ENCODE measurements at places on chromosomes 5 and 9.
A peak's percentile ranks its signal among the peaks of the same experiment; 100 is the strongest.

- no peak for DNase-seq
Observed at GRCh38 chr5:114358329-114358728, 3.5 kb upstream of the KCNN2 start.

DNA sequence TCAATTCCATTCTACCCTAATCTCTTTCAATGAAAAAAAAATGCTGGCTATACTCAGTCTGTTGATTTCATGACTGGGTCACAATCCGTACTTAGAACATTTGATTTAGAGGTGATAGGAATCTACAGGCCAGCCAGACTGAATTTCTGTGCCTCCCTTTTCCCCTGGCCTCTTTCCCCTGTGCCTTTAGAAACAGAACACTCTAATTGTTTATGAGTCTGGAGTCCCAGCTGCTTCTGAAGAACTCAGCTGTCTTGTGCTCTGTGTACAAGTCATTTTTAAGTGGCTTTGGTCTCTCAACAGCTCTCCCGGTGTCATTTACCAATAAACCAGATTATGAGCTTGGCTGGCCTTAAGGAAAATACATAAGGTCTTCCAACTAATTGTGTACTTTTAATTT lies 94.1 kb upstream of the ITGA2 start:
- no peak for DNase-seq

- no peak for DNase-seq
Observed at GRCh38 chr5:35373249-35373648, 143.0 kb upstream of the PRLR start.

- DNase-seq: no peak
Observed at GRCh38 chr5:73967347-73967746, 341.4 kb downstream of the ARHGEF28 start.

GRCh38 chr5:147639321-147639720 lies 129.5 kb upstream of the DPYSL3 start:
- no peak for DNase-seq

- DNase-seq: no peak
Observed at GRCh38 chr5:6525910-6526309, 77.3 kb downstream of the UBE2QL1 start.

DNA sequence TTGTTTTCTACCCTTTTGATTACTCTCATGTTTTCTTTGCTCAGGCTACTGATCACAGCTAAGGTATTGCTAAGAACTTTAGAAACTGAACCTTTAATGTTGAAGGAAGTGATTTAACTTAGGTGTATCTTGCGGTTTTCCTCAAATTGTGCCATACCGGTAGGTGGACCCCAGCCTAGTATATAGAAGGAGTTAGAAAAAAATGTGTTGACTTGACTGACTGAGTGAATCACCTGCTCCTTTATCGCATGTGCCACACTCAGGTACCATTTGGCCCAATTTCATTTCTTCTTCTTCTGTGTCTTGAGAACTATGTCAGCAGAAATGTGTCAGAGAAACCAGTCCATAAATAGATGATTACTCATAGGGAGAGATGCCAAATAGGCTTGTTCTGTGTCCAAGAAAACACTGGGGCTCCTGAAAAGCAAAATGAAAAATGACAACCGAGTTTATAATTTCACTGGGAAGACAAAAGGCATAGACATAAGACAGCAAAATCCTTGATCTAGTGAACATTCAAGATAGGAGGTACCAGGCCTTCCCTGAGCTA lies 19.4 kb downstream of the PLPPR1 start:
- DNase-seq: no peak

DNA sequence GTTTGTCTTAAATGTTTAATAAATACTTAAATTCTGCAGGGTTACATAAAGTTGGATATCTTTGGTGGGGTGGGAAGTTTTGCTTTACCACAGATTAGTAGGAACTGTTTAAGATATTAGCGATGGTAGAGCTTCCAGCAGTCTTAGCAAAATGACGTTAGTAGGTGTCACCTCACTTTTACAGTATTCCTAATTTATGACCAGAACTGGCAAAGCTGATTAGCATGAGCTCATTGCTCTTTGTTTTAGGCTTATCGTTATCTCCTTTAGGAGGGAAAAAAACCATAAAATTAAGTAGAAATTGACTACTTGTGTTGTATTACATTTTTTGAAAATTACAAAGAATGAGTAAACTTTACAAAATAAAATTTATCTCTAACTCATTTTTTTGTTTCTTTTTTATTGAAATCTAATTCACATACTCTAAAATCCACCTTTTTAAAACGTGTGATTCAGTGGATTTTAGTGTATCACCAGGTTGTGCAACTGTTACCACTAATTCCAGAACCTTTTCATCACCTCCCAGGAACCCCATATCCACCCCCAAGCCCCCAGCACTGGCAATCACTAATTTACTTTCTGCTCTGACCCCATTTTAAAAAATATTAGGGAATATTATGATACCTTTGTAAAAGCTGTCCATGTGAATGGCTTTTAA lies 129.5 kb downstream of the TRIO start:
- no peak for DNase-seq

DNA sequence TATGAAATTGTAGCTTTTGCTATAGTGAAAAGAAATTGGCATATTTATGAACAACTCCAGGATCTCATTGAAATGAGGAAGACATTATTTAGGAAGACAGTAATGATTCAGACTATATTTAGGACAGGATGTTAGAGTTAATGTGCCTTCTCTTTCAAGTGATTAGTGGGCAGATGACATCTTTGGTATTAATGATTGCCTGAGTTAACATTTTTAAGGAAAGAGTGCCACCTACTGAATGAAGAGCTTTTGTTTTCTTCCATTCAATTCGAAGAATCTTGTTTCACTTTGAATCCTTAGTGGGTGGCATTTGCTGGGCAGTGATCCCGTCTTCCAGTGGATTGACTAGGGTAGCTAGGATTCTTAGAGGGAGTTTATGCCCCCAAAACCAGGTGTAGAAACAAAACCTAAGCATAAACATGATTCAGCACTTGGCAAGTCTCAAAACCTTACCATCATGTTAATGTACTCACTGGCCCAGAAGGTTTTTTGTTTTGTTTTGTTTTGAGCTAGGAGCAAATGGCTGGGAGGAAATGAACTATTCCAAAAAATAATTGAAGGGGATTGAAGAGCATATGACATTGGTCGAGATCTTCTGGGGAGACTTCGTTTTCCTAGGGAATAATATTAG lies 23.2 kb downstream of the MAP3K1 start:
- DNase-seq: no peak

DNA sequence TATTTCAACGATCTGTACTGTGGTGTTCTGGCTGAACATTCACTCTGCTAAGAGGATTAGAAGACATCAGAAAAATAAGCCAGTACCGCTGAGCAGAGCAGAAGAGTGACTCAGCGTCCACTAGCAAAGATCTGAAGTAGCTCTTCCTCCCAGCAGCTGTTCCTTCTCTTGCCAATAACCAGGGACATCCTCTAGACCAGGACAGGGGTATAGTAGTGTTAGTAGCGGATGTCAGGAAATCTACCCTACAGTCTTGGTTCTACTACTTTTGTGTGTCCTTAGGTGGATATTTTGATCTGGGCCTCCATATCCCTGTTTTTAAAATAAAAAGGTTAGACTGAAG lies 103.6 kb downstream of the TSSK1B start:
- DNase-seq: no peak

DNA sequence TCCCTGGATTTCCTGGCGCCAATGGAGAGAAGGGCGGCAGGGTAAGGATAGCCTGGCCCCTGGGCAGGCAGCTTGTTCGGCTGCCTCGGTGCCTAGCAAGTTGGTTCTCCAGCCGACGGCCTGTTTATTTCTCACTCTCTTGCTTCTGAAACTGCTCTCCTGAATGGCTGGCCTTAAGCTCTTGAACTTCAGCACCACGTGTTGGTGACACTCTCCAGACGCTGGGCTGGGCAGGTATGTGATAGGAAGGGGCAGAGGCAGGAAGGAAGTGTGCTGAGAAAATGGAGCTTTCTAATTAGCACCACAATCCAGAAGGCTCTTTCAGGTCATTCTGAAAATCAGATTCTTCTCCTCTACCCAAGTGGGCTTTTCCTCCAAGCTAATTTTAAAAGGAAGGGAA lies 91.4 kb upstream of the FCN2 start:
- DNase-seq: no peak

DNA sequence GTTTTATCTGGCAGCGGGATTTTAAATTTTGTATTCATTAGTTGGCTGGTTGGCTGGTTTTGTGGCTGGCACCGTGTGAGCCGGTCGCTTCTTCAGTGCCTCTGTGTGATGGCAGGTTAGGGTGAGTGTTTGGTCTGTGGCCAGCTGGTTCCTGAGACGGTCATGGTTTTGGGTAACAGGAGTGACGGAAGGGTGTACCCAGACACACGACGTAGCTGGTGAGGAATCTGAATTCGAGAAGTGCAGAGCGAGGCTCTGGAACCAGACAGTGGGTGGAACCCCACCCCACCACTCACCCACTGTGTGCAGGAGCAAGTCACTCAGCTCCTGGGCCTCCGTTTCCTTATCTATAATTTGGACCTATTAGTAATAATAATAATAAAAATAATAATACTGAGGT lies 2.7 kb downstream of the BTNL9 start:
- no peak for DNase-seq

DNA sequence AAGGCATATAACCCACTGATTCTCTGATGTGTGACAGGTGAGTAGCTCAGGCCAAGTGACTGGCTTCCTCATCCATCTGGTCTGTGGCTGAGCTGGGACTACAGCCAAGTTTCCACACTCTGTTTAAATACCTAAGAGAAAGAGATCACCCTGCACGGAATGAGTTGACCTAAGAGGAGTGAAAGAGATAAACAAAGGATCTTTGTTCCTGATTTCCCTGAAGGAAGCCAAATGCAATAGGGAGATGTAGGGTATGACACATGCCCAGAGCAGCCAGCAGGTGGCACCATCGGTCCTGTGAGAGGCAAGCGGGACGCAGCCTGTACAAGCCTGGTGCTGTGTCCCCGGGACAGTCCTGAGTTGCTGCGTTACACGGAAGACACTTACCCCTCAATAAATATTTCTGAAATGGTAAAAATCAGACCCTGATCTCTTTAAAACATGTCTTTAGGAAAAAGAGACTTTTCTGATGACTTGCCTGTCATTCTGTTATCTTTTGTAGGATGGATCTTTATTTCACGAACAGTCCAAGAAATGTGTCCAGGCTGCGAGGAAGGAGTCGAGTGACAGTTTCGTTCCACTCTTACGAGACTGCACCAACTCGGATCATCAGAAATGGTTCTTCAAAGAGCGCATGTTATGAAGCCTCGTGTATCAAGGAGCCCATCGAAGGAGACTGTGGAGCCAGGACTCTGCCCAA lies 41.1 kb downstream of the GALNT12 start:
- DNase-seq: peak; percentile 81

- no peak for DNase-seq
Observed at GRCh38 chr9:34252016-34252415, 73.2 kb downstream of the UBAP1 start.

DNA sequence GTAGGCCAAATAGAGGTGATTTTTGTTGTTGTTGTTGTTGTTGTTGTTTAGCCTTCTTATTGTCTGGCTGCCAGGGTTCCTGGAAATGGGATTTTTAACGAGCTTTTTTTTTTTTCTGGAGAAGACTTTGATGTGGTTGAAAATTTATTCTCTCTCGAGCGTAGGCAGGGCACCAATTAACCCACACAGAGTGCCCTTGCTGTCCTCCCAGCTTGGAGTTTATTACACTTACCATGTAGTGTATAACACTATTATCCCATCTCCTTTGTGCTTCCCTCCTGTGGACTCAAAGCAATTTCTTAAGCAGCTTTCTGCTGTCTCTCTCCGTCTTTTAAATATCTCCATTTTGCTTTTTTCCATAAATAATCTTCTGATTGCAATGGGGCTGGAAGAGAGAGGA lies 57.4 kb downstream of the OR2K2 start:
- no peak for DNase-seq

DNA sequence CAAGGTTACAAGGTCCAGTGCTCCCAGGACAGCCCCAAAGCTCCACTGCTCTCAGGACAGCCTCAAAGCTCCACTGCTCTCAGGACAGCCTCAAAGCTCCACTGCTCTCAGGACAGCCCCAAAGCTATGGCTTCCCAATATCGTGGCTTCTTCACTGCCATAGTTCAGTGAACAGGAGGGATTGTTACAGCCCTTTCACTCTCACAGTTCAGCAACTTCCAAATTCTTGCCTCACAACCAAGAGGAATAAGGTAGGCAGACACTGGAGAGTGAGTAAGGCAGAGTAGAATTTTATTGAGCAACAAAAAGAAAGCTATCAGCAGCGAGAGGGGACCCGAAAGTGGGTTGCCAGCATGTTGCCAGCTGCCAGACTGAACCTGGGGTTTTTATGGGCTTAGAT lies 277.6 kb downstream of the CDH10 start:
- DNase-seq: no peak

DNA sequence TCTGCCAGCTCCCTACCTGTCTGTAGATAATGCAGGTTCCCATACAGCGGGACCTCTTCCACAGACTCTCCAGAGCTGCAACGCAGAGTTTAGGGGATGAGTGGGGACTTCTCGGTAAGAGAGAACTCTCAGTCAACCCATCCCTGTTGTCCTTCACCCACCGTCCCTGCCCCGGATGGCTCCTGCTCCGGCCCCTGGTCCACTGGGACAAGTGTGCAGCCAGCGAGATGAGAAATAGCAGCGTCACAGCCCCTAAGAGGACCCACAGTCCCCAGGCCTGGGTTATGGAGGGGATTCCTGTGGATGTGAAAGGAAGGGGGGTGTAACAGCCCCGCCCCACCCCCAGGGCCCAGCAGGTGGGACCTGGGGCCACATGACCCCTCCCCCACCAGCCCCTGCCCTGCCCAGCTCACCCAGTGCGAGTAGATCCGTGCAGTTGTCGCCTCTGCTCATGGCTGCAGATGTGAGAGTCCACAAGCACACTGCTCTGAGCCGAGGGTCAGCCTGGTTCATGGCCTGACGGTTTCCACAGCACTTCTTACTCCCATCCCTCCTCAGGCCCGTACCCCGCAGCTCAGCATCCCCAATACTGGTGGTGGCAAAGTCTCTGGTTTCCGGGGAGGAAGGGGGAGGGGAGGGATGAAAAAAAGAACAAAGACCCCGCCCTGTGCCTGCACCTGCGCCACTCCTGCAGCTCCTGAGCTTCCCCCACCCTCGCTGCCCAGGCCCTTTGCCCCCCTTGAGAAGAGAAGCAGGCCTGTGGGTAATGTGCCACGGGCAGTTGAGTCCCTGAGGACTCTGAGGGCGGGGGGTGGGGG lies at the start of gene SIT1:
Gene SIT1 (minus strand): TSS at position 591 of the 818 bp plus-strand sequence. CDS start 78 bp downstream, at position 513.
- DNase-seq: no peak
